A549 (cell line): ENCODE measurements at places on chromosomes 5 and 9.

- DNase-seq = no peak
These were observed 55.4 kb downstream of the FOXI1 start for GRCh38 chr5:170161069-170161468.

- no peak for DNase-seq
These were observed 384.0 kb downstream of the SPOCK1 start for GRCh38 chr5:137115152-137115551.

GRCh38 chr9:133120501-133121197, 391 bp downstream of the RALGDS start:
- DNase-seq = no peak

GRCh38 chr5:75574791-75575190, 36.5 kb upstream of the ANKDD1B start:
- DNase-seq = no peak

GRCh38 chr9:134605966-134606357, 35.6 kb upstream of the COL5A1 start:
- no peak for DNase-seq

DNA sequence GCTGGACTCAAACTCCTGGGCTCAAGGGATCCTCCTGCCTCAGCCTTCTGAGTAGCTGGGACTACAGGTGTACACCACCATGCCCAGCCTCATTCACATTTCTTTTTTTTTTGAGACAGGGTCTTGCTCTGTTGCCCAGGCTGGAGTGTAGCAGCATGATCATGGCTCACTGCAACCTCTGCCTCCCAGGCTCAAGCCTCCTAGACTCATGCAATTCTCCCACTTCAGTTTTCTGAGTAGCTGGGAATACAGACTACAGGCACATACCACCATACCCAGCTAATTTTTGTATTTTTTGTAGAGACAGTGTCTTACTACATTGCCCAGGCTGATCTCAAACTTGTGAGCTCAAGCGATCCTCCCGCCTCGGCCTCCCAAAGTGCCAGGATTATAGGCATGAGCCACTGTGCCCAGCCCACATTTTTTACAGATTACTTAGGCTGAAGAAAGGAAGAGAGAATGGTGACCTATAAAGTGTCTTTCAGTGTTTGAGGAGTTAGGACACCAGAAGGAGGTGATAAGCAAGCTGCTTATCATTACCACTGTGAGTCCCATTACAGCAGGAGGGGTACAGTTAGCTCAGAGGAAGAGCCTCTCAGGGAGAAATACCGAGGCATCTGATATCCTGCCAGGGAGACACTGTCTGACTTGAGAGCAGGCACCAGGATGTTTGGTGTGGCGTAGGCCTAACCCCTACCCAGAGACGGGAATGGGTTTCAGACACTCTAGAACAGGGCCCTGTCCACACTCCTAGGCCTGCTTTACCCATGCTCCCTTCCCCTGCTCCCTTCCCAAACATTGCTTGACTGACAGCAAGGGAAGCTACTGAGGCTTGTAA, 9.7 kb downstream of the FAXDC2 start:
- no peak for DNase-seq

- DNase-seq = no peak
These were observed 455.7 kb upstream of the MPDZ start for GRCh38 chr9:13735181-13735580.

DNA sequence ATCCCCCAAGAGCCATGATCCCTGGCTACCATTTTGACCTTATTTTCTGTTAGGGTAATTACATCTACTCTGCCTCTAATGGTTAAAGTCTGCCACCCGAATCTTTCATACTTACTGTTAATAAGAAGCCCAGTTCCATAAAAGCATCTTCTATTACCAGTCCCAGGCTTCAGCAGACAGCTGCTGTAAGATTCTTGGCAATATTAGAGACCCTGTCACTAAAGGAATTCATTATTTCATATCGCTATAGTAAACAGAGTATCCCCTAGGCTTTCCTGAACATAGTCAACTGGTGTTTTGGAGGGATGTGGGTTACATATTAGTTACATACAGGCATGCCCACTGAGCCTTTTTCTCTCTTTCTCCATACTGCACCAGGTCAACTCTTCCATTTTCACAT, 608.7 kb upstream of the SEMA6A start:
- no peak for DNase-seq

DNA sequence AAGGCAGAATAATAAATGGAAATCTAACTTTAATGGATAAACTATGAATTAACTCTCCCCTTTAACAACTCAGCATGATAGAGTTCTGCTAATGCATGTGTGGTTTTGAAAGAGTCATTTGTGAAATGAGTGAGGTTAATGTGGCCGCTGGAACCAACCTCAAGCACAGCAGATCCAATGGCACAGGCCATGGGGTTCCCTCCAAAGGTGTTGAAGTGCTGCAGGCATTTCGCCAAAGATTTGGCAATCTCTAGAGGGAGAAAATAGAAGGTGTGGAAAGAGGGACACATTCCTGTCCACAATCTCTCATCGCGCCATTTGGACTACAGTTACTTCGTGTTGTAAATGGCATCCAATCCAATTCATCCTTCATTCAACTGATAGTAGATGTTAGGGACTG, 35.0 kb downstream of the AGXT2 start:
- DNase-seq = no peak

DNA sequence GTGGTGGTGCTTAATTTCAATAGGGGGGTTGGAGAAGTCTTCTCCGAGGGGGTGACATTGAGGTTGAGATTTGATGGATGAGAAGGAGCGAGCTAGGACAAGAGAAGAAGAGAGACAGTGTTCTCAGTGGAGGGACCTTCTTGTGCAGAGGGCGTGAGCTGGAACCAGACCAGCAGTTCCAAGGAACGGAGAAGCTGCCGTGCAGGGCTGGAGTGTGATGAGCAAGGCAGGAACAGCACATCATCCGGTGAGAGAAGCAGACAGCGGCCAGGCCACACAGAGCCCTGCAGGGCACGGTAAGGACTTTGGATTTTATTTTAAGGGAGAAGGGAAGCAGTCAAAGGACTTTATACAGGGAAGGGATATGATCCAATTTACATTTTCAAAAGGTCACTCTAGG, 206.9 kb downstream of the MELK start:
- DNase-seq = no peak

DNA sequence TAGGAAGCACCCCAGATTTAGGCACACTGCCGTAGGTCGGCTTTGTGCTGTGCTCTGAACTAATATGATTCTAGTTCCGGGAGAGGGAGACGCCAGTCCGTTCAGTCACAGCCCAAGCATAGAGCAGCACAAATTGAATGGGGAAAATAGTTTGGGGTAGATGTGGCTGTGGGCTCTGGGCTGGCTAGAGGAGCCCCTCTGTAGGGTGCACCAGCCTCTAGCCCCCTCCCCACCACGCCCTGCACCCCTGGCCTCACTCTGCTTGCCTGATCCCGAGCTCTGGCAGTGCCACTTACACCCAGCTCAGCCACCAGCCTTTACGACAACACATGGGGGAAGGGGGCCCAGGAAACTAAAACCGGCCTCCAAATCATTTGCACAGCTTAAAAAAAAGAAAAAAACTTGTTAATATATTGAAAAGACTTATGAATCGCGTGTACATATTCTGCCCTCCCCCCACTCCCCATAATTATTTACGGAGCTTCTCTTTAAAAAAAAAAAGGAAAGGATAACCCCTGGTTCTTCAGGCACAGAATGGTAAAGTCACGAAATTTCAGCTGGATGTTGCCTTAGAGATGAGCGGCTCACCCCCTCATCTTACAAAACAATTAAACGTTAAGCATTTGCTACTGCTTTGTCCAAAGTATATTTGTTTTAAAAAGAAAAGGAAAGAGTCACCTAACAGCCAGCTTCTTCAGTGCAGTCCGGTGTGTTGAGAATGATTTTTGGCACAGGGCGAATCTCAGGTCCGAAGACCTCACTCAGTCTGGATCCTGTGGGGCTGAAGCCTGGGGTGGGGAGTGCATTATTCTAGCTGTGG, 3.5 kb downstream of the LMX1B start:
- DNase-seq = no peak

- DNase-seq = peak; percentile 31
These were observed 18.4 kb upstream of the CNTLN start for GRCh38 chr9:17116400-17116837.

GRCh38 chr5:120991569-120991968, 527.5 kb downstream of the PRR16 start:
- DNase-seq = no peak

GRCh38 chr5:106415541-106415940, 1255.2 kb downstream of the EFNA5 start:
- DNase-seq = no peak

- DNase-seq = no peak
These were observed 89.6 kb downstream of the RIC1 start for GRCh38 chr9:5718296-5719032.

DNA sequence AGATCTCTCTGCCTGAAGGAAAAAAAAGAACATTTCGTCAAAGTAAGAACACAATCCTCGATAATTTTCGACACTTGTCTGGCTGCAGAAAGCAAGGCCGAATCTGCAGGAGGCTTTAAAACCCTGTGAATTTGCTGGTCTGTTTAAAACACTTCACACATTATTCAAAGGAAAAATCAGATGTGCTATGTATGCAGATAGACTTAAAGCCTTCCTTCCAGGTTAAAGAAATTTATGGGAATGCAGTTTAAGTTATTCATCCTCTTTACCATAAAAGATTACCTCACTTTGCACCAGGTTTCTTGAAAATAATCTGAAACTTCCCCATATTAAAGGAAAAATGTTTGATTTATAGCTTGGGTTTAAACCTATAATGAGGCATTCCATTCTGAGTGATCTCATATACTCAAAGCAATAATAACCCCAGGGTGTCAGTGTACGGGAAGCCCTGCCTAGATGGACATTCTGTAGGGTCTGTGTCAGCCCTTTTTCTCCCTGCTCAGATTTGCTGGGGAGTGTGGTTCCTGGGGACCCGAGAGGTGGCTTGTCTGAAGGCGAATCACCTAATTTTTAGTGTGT, 323.5 kb upstream of the SLC24A2 start:
- DNase-seq = no peak

DNA sequence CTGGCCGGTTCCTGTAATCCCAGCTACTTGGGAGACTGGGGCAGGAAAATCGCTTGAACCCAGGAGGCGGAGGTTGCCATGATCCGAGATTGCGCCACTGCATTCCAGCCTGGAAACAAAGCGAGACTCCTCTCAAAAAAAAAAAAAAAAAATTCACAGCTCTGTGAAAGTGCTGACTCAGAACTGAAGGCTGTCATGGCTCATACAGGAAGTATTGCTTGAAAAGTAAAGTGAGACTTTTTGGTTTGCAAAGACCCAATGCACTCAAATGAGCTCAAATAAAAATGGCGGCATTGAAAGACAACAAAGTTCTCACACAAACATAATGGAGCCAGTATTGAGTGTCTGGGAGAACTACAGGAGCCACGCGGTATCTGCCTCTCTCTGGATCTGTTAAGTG, 202.1 kb downstream of the FBXL7 start:
- DNase-seq = peak; percentile 4

GRCh38 chr5:158747816-158748432, 351.8 kb downstream of the EBF1 start:
- no peak for DNase-seq

- DNase-seq = no peak
These were observed 22.0 kb upstream of the EMB start for GRCh38 chr5:50463047-50463446.

GRCh38 chr5:137831526-137831925, 36.1 kb upstream of the MYOT start:
- DNase-seq = no peak
